NCI-H2171 treated with DMSO at 0.1 percent for 48 hours (cell line): ENCODE measurements at places on chromosomes 7 and 10.
A peak's percentile ranks its signal among the peaks of the same experiment; 100 is the strongest.

GRCh38 chr7:946256-946996 lies 8.1 kb downstream of the ADAP1 start:
- no peak for DNase-seq

DNA sequence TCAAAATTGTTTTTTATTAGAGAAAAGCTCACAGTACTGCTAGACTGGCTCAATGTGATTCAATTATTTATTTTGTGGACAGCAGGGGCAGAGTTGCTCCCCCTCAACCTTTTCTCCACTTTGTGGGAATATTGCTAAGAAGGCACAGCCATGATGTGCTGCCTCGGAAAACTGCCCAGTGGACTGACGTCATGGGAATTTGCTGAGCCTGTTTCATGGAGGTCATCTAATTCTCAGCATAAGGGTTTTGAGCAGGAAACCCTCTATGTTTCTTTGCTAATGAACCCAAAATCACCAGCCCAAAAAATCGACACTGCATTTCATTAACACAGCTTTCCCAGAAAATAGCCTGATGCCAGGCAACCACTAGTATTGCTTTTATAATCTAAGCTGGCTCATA lies 228.8 kb upstream of the FAM3C start:
- DNase-seq: no peak

DNA sequence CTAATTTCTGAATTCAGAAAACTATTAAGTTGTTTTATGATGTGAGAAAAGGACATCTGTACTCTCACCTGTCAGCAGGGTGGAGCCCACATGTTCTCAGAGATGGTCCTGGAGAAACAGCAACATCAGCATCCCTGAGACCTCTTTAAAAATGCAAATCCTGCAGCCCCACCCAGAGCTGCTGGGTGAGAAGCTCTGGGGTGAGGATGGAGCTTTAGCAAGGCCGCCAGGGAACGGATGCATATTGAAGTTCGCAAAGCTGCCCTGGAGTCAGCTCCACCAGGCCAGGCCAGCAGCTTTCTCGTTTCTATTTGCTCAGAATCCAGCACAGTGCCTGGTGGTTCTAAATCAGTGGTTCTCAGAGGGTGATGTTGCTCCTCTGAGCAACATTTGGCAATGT lies 49.1 kb downstream of the PRKCQ start:
- DNase-seq: no peak

GRCh38 chr10:29671228-29671780 lies 36.5 kb upstream of the SVIL start:
- no peak for DNase-seq

GRCh38 chr10:1394155-1394912 lies 338.1 kb downstream of the WDR37 start:
- DNase-seq: no peak

DNA sequence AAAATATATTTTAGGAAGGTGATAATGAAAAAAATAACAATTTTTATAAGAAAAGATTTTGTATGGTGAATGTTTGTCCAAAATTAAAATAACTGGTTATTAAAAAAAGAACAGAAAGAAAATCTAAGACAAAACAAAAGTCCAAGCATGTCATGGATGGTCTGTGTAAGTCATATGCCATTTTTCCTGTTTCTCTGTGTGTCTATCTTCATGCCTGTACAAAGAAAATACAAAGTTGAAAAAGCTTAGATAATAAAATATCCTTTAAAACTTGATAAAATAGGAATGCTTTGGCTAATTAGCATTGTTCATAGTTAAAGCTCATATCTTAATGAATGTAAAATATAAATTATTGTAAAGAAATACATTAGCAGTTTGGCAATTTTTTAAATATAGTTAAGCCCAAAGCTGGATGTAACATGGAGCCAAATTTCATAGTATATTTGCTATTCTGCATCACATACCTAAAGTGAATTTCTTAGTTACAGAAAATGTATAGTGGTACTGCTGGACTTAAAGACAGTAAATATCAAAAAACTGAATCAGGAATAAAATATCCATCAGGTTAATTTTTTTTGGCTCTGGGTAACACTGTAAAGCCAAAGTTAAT lies 661.1 kb downstream of the PCDH15 start:
- DNase-seq: no peak

DNA sequence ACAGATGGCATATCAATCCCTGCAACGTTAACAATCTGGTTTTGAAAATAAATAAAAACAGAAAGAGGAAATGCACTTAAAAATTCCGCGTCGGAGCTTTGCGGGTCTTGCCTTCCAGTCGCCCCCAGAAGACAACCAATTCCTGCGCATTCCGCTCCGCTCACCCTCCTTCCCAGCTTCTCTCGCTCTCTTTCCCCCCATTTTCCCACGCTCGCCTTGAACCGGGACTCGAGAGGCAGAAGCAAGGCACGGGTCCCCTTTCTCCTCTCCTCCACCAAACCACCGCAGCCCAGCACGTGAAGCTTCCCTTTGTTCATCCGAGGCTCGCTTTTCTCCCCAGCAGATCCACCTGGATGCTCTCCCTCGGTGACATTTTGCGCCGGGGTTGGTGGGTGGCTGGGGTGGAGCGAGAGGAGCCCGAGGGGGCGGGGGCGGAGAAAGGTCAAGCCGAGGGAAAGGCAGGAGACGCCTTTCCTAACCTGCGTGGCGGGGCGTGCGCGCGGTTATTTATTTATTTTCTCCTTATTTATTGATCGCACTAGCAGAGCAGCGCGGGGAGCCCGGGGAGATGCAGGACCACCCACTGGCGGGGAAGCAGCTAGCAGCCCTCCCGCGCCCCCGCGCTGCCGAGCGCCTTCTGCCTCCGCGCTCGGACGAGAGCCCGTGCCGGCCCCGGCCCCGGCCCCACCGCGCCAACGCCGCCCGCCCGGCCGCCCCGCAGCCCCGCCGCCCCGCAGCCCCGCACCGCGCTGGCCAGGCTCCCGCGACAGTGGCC lies at the start of gene KCND2:
Gene KCND2, plus strand, starts transcription at position 475 of the 775 bp plus-strand sequence.
- DNase-seq: peak; percentile 40

- no peak for DNase-seq
Observed at GRCh38 chr10:75877877-75878276, 446.5 kb downstream of the LRMDA start.

GRCh38 chr10:101840102-101840684 lies 3.4 kb downstream of the KCNIP2 start:
- peak; percentile 37 for DNase-seq

- DNase-seq: no peak
Observed at GRCh38 chr7:7757576-7757975, 39.2 kb upstream of the RPA3 start.

DNA sequence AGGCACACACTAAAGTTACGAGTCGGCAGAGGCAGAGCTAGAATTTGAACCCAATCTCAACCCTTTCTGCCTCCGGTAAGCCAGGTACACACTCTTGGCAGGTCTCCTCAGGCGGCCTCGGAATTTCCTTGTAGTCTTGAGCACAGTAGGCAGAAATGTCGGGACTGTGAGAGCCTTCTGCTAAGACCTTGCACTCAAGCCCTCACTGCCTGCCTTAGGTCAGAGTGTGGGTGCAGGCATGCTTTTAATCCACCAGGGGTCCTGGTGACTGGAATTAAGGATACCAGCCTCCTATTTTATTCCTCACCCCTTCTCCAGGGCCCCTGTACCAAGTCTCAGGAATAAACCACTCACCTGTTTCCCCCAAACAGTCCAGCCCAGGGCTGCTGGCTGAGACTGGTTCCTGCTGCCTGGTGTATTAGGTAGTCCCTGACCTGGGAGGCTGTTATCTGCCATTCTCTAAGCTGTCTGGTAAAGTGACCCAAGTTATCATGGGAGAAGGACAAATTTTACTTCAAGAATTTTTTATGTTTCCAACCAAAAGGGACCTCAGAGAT lies 855 bp downstream of the ATP6V1F start:
- DNase-seq: peak; percentile 64

DNA sequence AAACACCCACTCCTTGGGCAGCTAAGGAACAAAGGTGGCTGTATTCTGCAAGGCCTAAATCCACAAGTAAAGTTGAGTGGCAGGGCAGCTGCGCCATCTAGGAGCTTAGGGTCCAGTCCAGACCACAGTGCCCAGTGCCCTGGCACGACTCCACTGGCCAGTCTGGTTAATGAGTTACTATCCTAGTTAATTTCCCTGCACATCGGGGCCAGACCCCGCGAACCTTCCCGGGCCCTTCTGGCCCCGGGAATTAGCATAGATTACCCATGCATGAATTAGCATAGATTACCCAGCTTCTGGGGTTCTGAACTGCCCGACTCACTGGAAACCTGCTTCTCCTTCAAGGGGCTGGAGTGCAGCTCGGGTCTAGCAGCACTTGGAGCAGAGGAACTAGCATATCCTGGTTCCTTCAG lies 3.2 kb upstream of the EMX2 start:
- no peak for DNase-seq

- DNase-seq: no peak
Observed at GRCh38 chr7:7208520-7208919, 26.2 kb downstream of the C1GALT1 start.

- DNase-seq: no peak
Observed at GRCh38 chr7:82122275-82122674, 321.3 kb downstream of the CACNA2D1 start.

DNA sequence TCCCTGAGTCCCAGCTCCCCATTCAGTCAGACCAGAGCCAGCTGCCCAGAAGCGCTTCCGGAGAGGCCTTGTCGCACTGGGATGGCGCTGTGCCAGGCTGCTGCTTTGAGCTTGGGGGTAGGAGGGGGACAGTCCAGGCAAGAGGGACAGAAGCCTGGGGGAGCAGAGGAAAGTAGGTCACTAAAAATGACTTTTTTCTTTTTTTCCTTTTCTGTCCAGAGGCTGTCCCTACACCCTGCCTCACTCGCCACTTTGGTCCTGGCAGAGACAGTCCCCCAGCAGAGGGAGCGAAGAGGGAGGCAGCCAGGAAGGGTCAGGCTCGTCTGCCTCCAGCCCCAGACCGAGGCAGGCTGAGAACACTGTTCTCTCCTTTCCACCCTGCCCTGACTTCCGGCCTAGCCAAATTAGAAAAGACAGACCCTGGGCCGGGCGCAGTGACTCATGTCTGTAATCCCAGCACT lies 15.8 kb upstream of the TRIM8 start:
- DNase-seq: no peak

DNA sequence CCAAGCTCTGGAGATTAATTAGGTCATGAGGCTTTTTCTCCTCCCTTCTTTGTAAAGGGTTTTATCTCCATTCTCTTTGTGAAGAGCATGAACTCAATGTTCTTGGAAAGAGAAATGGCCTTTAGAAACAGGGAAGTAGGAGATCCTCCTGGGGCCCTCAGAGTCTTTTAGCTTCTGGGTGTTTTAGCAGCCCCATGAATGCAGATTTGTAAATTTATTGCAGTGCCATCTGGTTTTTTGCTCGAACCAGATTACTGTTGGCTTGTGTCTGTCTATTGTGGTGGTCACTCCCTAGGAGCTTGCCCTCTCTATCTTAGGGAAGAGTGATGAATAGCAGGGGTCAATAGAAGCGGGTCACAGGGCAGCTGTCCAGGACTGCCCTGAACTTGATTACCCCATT lies 110.6 kb downstream of the BTRC start:
- DNase-seq: no peak

- no peak for DNase-seq
Observed at GRCh38 chr7:111813306-111813705, 251.0 kb upstream of the IMMP2L start.

DNA sequence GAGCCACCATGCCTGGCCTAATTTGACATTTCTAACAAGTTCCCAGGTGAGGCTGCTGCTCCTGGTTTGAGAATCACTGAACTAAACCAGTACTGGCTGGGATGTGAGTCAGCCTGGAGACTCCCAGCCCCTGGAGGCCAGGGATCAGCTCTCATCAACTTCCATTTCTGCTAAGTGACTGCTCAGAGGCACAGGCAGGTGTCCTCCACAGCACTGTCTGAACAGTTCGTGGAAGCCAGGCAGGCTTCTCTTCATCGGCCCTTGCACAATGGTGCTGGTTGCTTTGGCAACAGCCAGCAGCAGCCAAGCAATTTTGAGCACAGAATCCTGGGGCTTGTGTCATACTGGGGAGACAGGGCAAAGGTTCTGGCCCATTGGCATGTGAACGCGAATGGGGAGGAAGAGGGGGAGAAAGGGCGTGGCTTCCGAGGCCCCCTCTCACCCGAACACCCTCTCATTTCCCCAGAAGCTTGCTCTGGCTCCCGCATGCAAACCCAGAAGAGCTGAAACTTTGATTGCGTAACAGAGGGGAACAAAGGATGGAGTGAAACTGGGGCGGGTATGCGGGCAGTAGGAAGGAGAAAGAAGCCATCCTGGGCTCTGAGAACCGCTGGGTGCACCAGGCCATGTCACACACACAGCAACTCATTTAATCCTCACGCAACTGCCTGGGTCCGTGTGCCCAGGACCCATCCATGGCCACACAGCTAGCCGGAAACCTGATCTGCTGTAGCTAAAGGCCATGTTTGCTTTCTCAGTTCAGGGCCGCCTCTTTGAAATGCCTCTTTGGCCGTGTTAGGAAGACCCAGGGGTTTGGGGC lies 9.0 kb upstream of the POR start:
- peak; percentile 28 for DNase-seq
